ENCODE measurements at places on chromosomes 1 and 21.

GRCh38 chr1:108830119-108831008 lies 26.5 kb downstream of the AKNAD1 start:
- DNase-seq: peak; percentile 87

- no peak for DNase-seq
Observed at GRCh38 chr1:213371847-213372619, 321.0 kb downstream of the RPS6KC1 start.

DNA sequence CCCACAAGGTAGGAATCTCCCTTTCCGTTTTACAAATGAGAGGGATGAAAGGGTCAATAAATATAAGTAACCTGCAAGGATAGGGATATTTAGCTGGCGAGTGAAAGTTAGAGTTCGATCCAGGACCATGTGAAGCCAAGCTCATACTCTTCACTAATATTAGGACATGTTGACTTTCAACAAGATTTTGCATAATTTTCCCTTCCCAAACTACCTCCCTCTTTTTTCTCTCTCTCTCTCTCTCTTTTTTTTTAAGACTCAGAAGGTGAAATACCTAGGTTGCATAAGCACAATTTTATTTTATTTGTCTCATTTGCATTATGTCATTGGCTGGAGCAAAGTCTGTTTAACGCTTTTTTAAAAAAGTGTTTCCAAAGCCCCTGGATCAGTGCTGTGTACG lies 8.1 kb upstream of the MT1HL1 start:
- no peak for DNase-seq

- no peak for DNase-seq
Observed at GRCh38 chr1:228691211-228691610, 44.1 kb upstream of the RHOU start.

- DNase-seq: no peak
Observed at GRCh38 chr1:43872280-43872679, 61.3 kb upstream of the ARTN start.

- no peak for DNase-seq
Observed at GRCh38 chr1:229941160-229941559, 125.9 kb upstream of the GALNT2 start.

DNA sequence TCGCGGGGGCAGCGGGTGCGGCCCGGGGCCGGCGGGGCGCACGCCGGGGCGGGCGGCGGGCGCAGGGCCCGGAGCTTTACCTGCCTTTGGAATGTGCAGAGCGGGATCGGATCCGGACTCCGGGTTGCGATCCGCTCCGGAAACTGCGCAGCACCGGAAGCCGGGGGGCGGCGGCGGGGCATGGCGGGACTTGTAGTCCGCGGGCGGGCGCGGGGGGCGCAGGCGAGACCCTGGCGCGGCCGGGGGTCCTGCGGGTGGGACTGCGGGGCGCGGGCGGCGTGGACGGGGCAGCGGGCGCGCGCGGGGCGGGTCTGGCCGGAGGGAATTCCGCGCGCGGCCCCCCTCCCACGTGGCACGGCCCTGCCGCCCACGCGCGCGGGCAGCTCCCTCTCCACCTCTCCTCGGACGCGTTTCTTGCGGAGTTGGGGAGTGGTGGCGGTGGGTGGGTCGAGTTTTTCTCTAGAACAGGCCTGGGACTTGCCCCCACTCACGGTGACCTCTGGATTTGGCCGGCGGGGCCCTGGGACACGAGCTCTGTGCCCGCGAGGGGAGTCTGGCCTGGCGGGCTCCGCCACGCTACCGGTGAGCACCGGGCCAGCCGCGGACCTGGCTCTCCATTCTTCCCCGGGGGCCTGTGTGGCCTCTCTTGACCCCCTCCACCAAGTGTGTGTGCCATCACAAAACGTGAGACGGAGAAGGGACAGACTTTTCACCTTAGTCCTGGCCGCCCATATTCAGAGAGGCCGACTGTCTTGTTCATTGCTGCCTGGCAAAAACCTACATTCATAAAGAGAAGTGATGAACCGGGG lies at the start of gene PRDM15:
Gene PRDM15 (minus strand): TSS at position 155 of the 809 bp plus-strand sequence. CDS start 18,981 bp downstream, outside the sequence.
- DNase-seq: peak; percentile 23

DNA sequence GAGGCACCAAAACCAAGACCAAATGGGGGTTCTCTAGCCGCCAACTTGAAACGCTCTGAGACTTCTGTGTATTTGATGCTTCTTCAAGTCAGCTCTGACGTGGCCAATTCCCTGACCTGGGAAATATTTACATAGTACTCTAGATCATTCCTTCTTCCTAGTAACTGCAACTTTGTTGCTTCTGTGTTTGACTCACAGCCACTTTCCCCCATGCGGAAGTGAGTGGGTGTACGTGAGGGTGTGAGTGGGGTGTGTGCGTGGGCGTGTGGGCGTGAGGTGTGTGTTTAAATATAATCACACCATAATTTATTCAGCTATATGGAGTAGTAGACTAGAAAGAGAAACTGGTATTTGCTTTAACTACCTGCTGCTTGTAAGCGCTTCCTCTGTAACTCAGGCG lies 111.0 kb downstream of the TAS1R2 start:
- no peak for DNase-seq

DNA sequence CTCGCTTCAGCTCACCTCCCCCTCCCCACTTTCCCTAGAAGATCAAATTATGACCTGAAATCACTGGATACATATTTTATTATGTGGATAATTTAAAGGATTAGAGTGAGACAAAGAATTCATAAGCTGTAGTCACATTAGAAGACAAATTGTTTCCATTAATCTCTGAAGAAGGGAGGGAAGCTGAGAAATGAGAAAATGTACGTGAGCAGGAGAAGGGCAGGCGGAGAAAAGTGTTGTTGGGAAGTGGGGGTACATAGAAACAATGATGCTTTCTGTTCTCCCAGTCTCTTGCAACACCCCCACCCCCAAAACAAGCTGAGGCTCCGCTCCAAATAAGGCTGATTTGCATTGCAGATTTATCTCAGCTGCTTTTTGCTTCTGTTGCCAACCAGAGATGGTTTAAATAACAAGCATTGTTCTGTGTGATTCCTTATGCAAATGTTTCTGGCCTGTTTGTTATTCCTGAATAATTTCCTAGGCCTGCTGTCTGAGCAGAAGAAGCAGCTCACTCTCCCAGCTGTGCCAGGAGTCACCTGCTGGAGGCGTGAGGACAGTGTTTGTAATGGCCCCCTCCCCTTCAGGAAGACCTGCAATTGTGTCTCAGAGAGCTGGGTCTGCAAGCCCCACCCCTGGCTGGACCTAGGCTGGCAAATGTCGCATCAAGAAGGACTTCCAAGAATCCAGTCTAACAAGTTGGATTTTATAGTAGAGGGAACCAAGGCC lies 121.8 kb upstream of the TNR start:
- DNase-seq: no peak

DNA sequence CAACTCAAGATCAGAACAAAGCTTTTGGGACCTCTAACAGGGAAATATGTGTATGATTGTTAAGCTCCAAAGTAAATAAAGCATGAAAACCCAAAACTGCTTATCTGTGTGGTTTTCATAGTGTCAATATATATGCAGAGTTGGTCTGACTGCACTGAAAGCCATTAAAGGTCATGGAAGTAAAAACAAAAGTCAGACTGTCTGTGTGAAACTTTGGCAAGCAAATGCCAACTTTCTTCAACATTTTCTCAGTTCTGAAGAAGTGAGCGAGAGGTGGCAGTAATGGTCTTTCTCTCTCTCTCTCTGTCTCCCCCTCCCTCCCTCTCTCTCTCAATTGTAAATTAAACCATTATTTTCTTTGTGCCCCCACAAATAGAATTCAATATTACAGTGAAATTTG lies 100.1 kb upstream of the S1PR1 start:
- DNase-seq: no peak

DNA sequence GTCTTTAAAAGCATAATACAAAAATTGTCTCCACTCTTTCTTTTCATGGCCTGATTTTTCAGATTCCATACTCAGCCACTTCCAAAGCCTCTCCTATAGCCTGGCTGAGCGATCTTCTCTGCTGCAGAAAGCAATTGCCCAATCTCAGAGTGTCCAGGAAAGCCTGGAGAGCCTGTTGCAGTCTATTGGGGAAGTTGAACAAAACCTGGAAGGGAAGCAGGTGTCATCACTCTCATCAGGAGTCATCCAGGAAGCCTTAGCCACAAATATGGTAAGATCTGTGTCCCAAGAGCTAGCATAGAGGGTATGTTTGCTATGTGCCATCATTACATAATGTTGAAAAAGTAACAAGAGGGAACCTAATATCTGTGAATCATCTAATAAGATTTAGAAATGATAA lies 130.7 kb upstream of the BMP8A start:
- DNase-seq: no peak

DNA sequence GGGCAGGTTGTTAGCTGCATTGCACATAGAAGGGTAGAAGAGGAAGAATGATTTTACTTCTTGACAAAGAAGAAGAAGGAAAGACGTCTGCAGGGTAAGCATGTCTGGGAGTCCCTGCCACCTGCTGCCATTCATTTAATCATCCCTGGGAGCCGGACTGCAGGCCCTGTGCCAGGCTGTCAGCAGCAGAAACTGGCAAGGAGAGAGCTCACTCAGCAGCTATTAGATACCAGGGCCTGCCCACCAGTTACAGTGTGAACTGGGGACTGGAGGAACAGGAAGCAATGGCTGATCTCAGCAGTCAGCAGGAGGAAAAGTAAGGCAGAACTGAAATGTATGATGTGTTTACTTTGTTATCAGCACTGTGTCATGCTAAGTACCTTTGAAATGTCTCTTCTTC lies 75.7 kb upstream of the C1orf87 start:
- no peak for DNase-seq

- DNase-seq: no peak
Observed at GRCh38 chr1:29469457-29469856, 233.1 kb downstream of the PTPRU start.

GRCh38 chr1:28412731-28413130 lies 43.2 kb downstream of the PHACTR4 start:
- DNase-seq: no peak

- DNase-seq: no peak
Observed at GRCh38 chr21:36710729-36711048, 11.8 kb downstream of the SIM2 start.

GRCh38 chr1:41464885-41465284 lies 19.6 kb downstream of the EDN2 start:
- DNase-seq: no peak

DNA sequence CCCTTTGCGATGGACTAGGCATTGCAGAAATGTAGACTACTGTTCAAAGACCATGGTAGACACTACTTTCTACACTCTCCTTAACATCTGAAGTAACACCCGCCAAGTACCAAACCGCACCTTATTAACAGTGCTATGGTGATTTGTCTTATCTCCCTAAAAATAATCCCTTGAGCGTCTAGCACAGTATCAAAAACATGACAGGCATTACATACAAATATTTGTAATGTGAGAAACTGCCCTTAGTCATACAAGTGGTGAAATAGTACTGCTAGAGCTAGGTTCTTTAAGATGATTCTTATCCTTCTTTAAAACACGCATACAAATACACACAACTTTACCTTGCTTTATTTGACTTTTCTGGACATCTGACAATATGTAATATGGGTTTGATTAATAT lies 27.2 kb downstream of the PUM1 start:
- DNase-seq: peak; percentile 38

DNA sequence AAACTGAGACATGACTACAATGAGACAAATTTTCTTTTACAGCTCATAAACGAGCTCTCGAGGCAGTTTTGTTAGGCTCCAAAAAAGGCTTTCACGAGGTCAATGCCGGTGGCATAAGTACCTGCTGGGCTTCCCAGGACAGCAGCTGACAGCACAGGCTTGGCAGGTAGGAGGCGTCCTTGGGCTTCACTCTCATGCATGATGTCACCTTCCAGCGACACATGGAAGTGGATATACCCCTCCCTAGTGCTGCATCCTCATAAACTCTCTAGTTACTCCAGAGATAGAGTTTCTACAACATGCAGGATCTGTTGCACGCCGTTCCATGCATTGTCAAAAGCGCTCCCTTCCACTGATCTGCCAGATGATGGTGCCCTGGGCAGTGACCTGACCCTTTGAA lies 112.5 kb upstream of the PAXBP1 start:
- no peak for DNase-seq

GRCh38 chr1:200275415-200275814 lies 134.4 kb downstream of the ZNF281 start:
- DNase-seq: no peak
